ENCODE measurements at places on chromosomes 12 and 14.
A peak's percentile ranks its signal among the peaks of the same experiment; 100 is the strongest.

DNA sequence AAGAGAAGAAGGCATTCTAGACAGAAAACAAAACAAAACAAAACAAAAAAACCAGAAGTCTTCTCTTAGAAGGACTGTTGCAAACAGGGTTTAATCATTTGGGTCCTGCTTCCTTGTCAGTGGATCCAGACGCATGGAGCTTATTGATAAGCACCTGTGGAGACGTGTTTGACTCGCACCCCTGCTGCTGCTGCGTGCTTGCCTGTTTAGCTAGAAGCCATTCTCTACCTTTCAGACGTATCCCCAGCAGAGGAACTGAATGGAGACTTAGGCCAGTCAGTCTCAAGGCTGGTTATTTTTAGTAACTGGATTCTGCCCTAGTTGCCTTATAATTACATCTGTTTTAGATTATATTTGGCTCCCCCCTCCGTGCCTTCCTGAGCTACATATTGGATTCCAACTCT, 186.1 kb upstream of the EEA1 start:
- DNase-seq: no peak

DNA sequence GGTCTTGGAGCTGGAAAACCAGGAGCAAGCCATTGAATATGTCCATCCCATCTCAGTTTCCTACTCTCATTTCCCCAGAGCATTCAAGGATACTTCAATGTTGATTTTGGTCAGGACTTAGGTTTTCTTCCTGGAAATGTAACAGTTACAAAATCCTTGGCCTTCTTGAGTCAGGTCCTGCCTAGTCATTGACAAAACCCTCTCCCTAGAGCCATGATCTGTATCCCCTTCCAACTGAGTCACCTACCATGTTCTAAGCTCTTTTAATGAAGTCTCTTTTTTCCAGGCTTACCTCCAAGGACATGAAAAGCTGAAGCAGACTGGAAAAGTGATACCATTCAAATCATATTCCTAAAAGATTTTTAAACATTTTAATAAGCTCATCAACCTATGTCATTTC, 549.2 kb downstream of the GALC start:
- DNase-seq: no peak

GRCh38 chr12:5997260-5997659, 52.2 kb upstream of the ANO2 start:
- no peak for DNase-seq

DNA sequence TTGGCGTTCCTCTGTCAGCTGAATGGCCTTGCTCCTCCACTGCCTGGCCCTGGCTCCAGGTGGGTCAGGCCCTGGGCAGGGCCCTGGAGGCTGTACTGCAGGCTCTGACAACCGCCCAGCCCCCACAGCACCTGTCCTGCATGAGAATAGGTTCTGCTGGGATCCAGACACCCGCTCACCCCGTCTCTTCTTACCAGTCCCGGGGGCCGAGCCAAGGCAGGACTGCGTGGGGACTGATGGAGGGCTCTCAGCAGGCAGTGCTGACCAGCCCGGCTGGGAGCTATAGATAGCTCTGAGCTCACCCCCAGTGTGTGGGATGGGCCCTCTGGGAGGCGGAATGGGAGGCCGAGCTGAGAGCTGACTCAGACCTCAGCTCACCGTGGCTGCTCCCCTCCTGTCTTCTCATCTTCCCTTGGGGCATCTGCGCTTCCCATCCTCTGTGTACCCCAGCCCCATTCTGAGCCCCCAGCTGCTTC, 39.6 kb downstream of the TEAD4 start:
- DNase-seq: peak; percentile 16

DNA sequence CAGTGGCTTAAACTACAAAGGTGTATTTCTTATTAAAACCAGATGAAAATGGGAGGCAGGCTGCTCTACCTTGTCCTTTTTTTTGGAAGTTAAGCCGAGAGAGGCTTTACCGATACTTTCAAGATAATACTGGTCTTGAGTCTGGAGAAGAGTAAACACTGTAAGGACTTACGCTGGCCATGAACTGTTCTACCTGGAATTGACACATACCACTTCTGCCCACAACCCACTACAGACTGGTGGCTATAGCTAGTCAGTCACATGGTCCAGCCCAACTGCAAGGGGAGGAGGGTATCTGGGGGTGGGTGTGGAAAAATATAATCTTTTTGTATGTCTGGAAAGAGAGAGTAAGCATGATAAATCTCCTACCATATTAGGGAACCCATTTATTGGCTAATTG, 4.4 kb upstream of the FUT8 start:
- DNase-seq: no peak

DNA sequence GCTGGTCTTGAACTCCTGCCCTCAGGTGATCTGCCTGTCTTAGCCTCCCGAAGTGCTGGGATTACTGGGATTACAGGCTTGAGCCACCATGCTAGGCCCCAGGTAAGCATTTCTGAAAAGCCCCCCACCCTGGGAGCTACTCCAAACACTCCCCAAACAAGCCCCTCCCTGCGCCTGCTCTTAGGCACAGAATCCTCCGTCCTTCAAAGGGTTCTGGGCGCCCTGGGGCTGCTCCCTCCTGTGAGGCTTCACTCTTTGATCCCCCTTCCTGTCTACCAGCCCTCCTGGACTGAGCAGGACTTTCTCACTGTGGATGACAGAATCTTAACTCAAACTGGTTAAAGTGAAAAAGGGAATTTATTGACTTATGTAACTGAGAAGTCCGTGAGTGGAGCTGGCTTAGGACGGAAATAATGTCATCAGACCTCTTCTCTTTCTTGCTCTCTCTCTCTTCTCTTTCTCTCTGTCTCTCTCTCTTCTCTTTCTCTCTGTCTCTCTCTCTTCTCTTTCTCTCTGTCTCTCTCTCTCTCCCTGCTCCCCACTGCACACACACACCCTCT, 66.9 kb upstream of the CLMN start:
- no peak for DNase-seq

DNA sequence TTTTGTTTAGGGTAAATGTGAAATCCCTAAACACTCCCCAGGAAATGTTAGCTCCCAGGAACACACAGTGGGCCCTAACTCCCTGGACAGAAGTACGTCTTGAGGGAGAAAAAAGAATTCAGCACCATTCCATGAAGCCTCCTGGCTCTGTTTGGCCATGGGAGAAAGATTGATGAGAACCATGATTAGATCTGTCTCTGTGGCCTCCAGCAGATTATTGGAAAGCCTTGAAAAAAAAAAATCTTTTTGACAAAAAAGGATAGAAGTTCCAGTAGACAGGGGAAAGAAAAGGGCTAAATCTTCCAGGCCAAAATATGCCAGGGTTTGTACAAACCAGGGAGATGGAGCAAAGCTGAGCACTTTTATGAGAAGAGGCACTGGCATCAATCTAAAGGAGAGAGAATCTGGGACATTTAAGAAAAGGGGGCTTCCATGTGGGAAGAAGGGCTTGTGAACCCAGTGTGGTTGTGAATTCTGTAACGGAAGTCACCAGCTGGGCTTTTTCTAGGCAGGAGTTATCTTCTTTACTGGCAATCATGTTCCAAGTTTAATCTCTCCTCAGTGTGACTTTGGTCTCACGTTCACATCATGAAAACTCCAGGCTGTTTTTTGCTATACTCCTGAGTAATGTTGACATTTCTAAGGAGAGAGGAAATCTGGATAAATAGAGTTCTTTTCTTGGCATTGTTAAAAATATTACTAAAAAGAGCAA, 426.7 kb downstream of the RAD51B start:
- no peak for DNase-seq

All from BJ (cell line).